ENCODE measurements at places on chromosomes 1 and 21.

- DNase-seq = no peak
Observed at GRCh38 chr1:55584526-55585401, 369.6 kb upstream of the USP24 start.

DNA sequence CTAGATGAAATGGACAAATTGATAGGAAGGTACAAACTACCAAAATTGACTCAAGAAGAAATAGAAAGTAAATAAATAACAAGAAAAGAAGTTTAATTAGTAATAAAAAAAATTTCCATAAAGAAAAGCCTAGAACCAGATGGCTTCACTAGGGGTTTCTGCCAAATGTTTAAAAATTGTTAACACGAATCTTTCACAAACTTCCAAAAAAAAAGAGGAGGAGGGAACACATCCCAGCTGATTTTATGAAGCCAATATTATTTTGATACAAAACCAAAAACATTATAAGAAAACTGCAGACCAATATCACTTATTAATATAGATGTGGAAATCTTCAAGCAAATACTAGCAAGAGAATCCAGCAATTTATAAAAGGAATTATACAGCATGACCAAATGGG is 89.5 kb downstream of the COLGALT2 start:
- no peak for DNase-seq

DNA sequence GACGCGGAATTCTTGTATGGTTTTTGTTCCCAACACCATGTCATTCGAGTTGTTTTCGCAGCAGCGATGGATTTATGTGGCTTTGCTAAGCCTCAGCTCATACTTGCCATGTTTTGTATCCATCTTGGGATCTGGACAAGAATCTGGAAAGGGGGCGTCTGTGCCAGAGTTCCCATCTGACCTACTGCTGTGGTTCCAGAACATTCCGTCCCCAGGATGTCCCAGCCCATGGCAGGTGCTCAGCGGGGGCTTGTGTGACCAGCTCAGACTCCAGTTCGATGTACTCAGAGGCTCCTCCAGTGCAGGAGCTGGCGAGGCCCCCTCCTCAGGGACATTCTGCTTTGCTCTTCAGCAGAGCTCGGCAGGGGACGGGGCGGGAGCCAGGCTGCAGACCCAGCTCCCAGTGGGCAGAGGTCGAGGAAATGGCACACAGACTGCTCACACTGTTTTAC is 24.0 kb upstream of the ADARB1 start:
- DNase-seq = no peak

DNA sequence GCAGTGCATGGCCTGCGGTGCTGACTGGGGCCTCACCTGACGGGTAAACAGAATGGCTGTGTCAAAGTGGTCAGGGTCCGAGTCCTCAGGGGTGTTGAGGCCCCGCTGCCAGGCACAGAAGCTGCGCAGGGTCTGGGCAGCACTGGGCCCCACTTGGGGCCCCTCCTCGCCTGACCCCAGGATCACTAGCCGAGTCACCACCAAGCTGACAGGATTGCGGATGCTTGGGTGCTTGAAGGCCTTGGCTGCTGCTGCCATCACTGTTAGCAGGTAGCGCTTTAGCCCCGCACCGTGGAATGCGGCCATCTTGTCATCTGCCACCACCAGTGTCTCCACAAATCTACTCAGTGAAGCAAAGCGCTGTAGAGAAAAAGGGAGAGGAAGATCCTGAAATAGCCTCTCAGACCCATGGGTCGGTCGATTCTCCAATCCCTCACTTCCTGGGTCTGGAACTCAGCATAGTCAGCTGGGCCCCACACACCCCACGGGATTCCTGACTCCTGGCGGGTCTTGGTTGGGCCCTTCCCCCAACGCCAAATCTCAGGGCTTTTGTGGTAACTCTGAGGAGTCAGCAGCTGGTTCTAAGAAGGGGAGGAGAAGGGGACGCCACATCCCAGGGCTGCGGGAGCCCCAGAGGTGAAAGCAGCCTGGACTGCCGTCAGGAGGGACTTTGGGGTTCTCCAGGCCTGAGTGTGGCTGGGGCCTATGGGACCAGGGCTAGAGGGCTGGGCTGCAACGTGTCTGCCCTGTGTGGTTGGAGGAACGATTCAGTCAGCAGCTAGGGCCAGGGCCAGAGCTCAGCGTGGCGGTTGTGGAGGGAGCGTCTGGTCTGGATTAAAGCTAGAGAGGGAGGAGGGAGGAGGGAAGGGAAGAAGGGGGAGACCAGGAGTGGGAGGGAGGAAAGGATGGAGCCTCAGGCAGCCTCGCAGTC is 2.1 kb downstream of the ADAMTS4 start:
- no peak for DNase-seq

GRCh38 chr1:177547200-177547599 is 376.4 kb downstream of the BRINP2 start:
- no peak for DNase-seq

Data from CD4-positive, alpha-beta T cell treated with Interferon alpha-2 for 1 hour (primary cell).